ENCODE measurements at places on chromosomes 12 and 14.

DNA sequence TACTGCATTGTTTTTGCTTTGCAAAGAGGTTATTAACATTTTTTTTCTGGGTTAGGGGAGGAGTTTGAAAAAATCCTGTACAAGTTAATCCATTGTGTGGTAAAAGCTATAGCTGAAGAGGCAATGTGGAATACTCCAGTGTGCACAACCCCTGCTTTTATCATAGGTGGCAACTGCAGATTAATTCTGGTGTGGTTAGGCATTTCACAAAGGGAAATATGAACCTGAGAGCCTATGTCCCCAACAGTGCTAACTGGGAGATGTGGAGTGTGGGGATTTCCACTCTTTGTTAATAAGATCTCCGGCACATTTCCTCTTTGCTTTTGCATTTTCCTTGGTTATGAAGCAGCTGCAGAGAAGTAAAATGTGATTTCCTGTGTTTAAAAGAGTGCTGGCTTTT lies 33.6 kb downstream of the PRORP start:
- DNase-seq: no peak

DNA sequence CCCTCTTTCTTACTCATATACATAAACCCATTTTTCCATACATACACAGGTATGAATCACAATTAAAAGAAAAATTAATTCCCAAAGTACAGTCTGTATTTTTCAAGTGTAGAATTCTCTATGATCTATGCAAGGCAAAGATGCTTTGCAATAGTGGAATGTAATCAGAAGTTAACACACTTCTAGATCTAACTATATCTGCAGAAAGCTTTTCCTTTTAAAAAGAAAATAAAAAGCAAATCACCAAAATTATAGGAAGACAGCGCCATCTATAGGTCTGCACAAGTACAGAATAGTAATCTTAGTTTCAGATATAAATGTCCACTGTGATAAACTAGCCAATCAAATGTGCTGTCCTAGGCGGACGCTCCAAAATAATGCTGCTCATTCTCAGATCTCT lies 22.0 kb downstream of the SLC25A21 start:
- peak; percentile 35 for DNase-seq

DNA sequence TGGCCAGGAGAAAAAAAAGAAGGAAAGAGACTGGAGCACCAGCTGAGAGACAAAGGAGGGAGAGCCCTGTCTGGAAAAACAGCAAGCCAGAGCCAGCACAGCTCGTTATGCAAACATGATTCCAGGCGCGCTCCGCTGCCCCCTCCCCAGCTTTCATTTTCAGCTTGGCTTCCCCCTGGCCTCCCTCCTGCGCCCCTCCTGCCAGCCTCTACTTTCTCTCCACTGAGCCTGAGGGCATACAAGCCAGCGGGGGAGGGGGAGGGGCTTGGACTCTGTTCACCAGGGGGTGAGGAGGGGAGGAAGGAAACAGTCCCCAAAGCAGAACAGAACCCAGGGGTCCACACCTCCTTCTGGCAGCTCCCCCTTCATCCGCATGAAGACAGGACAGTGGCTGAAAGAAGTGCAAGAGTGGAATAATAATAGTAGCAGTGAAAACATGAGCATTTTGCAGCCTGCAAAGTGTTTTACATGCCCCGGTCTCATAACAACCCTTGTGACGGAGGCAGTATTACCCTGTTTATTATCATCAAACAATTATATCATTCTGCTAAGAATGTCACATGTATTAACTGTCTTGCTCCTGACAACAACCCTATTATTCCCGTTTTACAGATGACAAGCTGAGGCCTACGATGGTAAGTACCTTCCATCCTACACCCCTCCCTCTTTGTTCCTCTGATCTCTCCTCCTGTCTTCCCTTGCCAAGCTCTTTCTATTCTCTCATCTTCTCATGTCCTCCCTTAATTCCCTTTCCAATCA lies 24.2 kb downstream of the SMUG1 start:
- DNase-seq: no peak

- no peak for DNase-seq
Measured at GRCh38 chr14:68942296-68943035, 36.6 kb downstream of the ACTN1 start.

- no peak for DNase-seq
Measured at GRCh38 chr12:68264857-68265256, 11.5 kb upstream of the IL22 start.

- DNase-seq: no peak
Measured at GRCh38 chr12:66668311-66668710, 10.6 kb downstream of the GRIP1 start.

DNA sequence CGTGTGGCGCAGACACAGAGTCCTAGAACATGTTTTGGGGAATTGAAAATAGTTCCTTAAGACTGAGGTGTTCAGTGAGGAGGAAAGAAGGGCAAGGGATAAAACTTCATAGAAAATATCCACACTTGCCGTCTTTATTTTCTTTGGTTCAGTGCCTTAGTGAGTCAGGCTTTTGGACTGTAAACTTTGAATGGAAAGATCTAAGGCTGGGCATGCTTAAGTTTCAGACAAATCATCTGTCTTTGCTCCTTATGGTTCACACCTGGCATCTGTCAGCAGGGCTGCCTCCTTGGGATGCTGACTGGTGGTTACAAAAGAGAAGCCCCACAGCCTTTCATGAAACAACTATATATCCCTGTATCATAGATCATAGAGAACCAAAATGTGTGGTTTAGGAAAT lies 136.3 kb upstream of the PRICKLE1 start:
- DNase-seq: no peak

- DNase-seq: no peak
Measured at GRCh38 chr12:97017213-97017612, 110.2 kb downstream of the NEDD1 start.

GRCh38 chr14:76413962-76414600 lies 38.1 kb downstream of the ESRRB start:
- DNase-seq: no peak

DNA sequence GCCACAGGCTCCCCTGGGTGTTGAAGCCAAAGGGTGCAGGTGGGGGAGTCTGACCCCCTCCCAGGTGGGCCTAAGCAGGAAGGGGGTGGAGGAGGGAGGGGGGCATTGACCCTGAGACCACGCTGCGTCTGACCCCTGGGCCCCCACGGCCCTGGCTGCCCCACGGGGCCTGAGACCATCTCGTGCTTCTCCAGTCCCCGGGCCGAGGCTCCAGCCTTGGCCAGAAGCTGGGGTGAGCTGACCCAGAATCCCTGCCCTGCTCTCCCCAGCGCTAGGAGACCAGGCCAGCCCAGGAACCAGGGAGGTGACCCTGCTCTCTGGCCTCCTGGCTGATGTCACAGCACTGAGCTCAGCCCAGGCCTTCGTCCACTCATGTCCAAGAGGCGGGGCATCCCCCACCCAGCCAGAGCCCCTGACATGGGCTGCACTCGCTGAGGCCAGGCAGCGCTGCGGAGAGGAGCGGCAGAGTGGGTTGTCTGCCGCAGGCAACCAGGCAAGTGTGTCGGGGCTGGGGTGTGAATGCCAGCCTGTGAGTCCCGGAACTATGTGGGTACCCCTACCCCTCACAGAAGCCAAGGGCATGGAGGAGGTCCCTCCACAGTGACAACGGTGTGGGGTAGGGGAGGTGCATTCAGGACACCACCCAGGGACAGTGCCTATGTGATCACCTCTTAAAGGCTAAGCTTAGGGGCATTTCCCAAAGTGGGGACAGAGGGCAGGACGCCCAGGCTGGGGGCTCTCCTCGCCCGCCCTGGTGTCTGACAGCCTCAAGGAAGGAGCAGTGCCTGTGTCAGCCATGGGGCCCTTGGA lies 6.3 kb downstream of the TRMT61A start:
- no peak for DNase-seq

DNA sequence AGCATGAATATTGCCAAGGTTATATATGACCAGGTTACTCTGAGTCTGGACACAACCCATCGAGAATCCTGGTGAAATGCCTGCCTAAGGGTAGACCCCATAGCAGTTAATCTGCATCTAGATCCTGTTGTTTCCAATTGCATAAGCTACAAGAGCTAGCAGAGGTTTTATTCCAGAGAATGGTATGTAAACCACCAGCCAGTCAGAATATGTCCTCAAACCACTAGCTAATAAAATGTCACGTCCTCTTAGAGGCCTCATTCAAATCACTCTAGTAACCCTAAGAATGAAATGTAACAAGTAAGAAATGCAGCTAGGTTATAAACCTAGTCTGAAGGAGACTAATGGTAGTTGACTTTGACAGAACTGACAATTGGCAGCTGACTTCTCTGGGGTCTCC lies 9.0 kb upstream of the YLPM1 start:
- DNase-seq: no peak

- no peak for DNase-seq
Measured at GRCh38 chr12:18074001-18074400, 16.0 kb downstream of the RERGL start.

DNA sequence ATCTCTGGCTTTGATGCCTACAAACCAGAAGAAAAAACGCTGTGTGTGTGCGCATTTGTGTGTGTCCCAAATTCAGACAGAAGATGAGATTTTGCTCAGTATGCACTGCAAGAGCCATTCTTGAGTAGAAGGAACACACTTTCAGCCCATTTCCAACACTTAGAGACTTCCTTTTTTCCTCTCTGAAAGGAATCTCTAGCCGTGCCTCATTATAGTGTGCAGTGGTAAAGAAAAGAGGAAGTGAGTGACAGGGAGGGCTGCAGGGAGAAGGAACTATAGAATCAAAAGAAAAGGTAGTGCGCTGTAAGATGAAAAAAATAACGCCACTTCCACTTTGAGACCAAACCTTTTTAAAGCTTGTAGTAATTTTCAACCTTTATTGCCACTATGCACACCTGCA lies 1400.9 kb upstream of the FLRT2 start:
- peak; percentile 56 for DNase-seq

DNA sequence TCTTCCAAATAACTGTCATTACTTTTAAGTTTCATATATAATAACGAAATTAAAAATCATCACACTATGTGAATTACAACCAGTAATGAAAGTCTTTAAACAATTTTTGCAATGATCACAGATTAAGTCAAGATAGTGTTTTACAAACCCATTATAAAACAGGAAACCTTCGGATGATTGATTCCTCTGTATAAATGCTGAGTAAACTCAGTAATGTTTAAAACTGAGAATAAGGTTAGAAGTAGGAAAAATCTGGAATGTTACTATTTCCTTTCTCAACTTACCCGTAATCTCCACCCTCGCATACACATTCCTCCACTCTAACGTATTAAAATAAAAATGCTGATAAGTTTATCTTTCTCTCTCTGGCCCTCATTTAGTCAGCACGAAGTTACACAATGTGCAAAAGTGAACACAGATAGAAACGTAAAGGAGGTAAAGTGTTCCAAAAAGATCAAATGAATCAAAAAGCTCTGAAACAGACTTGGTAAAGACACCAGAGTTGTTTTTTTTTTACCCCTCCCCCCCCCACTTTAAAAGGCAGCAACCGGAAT lies 1.6 kb downstream of the ZFC3H1 start:
- DNase-seq: no peak
